ENCODE measurements at places on chromosomes 2 and 18. TPM values are rescaled to one million over a fixed set of nuclear protein-coding genes. Genes with fewer than 3 reads are reported as not detected.

DNA sequence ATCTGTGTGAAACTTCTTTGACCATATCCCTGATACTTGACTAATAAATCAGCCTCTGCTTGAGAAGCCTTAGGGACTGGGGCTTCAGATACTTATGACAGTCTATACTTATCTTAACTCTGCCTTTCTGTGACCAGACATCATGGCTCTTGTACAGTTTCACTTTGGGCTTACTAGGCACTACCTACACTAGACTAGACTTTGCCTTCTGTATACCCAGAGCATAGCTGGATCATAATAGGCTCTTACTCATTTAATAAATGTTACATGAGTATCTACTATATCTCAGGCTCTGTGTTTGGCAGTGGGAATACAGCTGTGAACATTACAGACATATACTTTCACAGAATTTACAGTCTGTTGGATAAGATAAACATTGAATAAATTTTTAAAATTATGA is 9.0 kb downstream of the UGP2 start:
- DNase-seq: no peak

- DNase-seq: no peak
These were observed 214.0 kb downstream of the SS18 start for GRCh38 chr18:25876330-25876948.

- DNase-seq: no peak
These were observed 134.8 kb upstream of the HDAC4 start for GRCh38 chr2:239535413-239536144.

- DNase-seq: no peak
These were observed 19.0 kb upstream of the FAM178B start for GRCh38 chr2:97005353-97005752.

DNA sequence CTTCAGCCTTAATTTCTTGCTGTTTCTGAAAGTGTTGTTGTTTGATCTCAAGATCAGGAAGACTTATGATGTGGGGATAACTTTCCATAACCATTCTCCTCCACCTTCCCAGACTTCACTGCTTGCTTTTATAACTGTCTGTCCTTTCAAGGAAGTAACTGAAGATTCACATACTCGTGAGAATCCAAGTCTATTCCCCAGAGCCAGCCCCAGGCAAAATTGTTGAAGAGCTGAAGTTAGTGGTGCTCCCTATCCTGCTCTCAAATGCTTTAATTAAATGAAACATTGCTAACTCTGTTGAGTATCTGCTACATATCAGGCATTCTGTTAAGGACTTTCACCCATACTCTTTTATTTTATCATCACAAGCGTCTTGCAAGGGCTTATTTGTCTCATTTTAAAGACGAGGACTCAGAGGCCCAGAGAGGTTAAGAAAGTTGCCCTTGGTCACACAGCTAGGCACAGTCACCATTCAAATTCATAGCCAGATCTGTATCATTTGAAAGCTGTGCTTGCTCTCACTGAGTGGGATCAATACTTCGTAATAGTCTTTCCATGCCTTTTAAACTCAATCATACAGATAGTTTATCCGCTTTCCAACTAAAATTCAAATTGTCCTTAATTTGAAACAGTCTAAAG is 189.8 kb upstream of the TCF4 start:
- DNase-seq: no peak

ACKR3 gene
- 75.3 TPM for polyA plus RNA-seq

HOXD13 gene
- polyA plus RNA-seq: 0.11 TPM

- DNase-seq: no peak
These were observed 1.9 kb downstream of the ANXA4 start for GRCh38 chr2:69743847-69744264.

- no peak for DNase-seq
These were observed 91.1 kb downstream of the DTNB start for GRCh38 chr2:25582077-25582830.

- no peak for DNase-seq
These were observed 301.4 kb downstream of the PDE11A start for GRCh38 chr2:177771191-177771590.

DNA sequence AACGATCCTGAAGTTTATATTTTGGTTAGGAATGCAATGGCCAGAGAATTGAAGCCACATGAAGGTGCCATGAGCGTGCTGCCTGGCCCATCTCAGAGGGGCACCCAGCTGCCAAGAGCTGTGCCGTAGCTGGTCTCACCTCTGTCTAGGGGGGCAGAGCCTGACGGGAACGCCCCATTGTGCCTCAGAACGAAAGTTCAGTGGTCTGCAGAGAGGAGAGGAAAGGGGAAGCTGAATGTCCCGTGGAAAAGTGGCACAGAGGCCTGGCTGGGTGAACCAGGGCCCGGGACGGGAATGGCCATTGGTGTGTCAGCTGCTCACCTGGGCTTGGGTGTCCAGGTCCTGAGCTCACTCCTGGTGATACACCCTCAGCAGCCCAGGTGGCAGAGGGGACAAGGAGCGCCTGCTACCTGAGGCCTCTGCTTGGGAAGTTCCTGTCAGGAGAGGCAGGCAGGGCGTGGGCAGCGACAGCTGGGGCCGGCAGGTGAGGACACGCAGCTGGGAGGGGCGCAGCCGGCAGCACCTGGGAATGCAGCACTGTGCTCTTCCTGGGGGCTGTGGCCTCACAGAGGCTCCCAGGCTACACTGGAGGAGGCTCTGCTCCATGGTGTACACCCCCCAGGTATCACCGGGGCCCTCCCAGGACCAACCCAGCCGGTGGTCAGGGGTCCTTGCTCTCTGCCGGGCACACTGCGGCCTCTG is 67.3 kb downstream of the PARD6G start:
- no peak for DNase-seq

- DNase-seq: no peak
These were observed 1.5 kb upstream of the FLACC1 start for GRCh38 chr2:201358684-201359083.

PSD4 gene
- 9.7 TPM for polyA plus RNA-seq

DNA sequence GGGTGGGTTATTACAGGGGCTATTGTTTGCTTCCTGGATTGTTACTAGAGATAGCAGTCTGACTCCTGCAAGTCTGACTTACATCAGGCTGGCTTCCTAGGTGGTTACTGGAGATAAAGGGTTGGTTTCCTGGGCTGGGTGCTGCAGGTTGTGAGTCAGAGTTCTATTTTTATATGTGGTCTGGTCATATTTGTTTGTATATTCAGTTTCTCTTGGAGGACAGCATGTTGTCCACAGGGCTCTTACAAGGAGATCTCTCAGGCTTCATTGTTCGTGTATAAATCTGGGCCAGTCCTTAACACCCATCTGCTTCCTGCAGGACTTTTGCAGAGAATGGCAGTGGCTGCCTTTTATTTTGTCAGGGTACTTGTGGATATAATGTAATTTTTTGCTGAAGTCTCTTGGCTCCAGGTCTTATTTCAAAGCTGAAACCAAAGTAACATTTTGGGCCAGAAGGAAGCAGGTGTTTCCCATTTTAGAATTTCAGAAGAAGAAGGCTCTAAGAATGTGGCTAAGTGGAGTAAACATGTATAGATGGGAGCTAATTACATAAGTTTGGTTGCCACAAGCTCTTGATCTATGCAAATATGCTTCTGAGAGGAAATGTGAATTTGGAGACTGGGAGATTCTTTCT is 65.9 kb upstream of the SLC16A14 start:
- DNase-seq: no peak

DNA sequence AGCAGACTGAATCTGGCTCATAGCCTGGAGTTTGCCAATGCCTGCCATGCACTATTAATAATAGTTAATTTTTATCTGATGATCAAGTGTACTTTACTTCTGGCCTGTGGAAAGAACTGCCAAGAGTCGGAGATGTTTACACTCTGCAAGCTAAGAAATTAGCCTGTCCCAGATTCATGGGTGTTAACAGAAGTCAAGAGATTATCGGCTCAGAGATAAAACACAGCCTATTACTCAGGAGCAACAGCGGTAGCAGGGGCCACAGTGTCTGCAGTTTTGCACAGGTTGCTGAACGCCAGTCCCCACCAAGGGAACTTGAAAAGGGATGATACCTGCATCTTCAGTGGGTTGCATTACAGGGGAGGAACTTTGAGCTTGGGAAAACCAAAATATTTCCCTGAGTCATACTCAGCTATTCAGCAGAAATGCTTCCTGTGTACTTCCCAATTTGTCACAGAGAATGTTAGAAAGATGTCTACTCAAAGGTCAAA is 4.3 kb upstream of the ADI1 start:
- DNase-seq: no peak

PSMA8 gene
- polyA plus RNA-seq: not detected

All from right renal cortex interstitium (tissue), 3 donors.